Kidney glomerular epithelial cell (primary cell): ENCODE measurements at places on chromosomes 2 and 18.

GRCh38 chr2:191894681-191895147 lies 47.8 kb upstream of the CAVIN2 start:
- peak; percentile 89 for DNase-seq

DNA sequence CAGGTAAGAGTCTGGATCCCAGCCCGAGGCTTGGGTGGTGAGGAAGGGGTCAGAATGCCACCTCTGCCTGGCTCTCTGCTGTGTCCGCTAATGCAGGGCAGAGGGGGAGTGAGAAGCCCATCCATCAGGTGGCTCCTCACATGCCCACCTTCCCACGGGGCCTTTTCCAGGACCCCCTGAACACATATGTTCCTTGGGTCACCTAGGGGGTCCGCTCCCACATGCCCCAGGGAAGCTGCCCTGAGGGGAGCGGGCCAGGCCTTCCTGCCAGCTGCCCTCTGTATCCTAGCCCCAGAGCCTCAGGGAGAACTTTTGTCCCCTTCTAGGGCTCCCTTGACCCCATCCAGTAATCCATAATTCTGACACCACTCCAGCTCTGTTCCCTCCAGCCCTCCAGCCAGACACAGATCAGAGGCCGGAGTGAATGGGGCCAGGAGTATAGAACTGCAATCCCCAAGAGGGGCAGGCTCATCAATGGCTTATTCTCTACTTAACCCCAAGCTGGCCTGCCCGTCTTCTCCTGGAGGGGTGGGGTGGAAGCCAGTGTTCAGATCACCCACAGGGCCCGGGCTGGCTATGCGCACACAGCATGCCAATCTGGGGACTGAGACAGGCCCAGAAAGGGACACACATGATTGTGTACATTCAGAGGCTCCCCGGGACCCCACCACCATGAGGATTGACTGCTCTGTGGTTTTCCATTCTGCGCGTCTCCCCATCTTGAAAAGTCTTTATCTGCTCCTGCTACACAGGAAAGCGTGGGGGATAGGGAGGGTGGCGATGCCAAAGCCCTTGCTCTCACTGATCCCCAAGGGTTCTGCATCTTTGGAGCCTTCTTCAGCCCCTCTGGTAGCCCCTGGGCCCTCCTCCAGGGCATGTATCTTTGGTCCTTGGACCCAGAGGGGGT lies 1.1 kb downstream of the EMILIN1 start:
- DNase-seq: no peak

DNA sequence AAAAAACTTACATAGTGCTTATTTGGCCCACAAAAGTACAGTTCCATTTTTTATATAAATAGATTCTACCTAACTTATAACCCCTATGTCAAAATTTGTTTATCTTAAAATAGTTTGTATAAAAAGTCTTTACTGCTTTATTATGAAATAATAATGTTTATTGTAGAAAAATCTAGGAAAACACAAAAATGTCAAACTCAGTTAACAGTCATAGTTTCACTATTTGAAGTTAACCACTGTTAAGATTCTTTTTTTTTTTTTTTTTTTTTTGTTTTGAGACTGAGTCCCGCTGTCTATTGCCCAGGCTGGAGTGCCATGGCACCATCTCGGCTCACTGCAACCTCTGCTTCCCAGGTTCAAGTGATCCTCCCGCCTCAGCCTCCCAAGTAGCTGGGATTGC lies 26.5 kb upstream of the ABI2 start:
- DNase-seq: no peak

GRCh38 chr2:20596973-20597859 lies 53.7 kb downstream of the HS1BP3 start:
- no peak for DNase-seq

- DNase-seq: peak; percentile 71
These were observed 265.4 kb downstream of the ZNF385B start for GRCh38 chr2:179596018-179596417.

GRCh38 chr2:64976276-64976675 lies 12.9 kb upstream of the SLC1A4 start:
- DNase-seq: no peak

- no peak for DNase-seq
These were observed 186.6 kb upstream of the HAAO start for GRCh38 chr2:42978887-42979415.

- DNase-seq: no peak
These were observed 24.2 kb downstream of the DHRS9 start for GRCh38 chr2:169093535-169093934.

DNA sequence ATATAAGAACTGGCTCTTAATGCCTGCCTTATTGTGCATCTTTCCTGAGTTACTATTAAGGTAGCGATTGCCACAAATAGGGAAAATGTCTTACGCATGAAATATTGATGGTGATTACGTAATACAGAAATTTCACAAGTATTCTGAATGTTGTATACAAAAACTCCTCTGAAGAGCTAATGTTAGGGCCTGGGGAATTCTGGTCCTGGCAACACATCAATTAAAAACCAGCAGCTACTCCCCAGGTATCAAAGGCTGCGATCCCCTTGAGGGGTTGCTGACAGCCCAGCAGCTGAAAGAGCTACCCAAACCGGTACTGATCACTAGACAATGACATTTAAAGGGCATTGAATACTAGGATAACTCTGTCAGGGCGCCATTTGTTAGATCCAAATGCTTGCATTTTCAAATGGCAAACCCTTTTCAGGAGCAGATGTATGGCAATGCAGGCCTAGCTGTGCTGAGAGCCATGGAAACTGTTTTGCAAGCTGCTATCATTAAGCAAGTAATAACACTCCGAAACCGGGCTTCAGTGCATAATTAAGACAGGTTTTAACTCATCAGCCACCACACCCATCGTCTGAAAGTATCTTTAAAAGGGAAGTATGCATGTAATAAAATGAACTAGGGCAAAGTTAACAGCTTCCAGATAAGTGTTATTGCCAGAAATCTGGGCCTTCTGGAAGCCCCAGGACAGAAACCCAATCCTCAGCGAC lies 78.4 kb downstream of the CLHC1 start:
- no peak for DNase-seq

- no peak for DNase-seq
These were observed 30.3 kb downstream of the GCFC2 start for GRCh38 chr2:75680402-75680801.
